ENCODE measurements at places on chromosomes 12 and 14. TPM values are rescaled to one million over a fixed set of nuclear protein-coding genes. Genes with fewer than 3 reads are reported as not detected.
A peak's percentile ranks its signal among the peaks of the same experiment; 100 is the strongest.

REM2 gene
- 73.2 TPM for total RNA-seq

WSCD2 gene
- 1.4 TPM for total RNA-seq

GRCh38 chr14:103998027-103998426 lies 55.7 kb upstream of the RD3L start:
- no peak for DNase-seq

GRCh38 chr12:119601877-119602733 lies 8.5 kb downstream of the TMEM233 start:
- no peak for DNase-seq

- no peak for DNase-seq
Observed at GRCh38 chr14:67528276-67528675, 4.8 kb upstream of the PLEKHH1 start.

GRCh38 chr14:42719391-42719790 lies 1112.7 kb downstream of the LRFN5 start:
- DNase-seq, result no peak

GRCh38 chr14:57139173-57139572 lies 129.5 kb downstream of the EXOC5 start:
- DNase-seq, result no peak

DNA sequence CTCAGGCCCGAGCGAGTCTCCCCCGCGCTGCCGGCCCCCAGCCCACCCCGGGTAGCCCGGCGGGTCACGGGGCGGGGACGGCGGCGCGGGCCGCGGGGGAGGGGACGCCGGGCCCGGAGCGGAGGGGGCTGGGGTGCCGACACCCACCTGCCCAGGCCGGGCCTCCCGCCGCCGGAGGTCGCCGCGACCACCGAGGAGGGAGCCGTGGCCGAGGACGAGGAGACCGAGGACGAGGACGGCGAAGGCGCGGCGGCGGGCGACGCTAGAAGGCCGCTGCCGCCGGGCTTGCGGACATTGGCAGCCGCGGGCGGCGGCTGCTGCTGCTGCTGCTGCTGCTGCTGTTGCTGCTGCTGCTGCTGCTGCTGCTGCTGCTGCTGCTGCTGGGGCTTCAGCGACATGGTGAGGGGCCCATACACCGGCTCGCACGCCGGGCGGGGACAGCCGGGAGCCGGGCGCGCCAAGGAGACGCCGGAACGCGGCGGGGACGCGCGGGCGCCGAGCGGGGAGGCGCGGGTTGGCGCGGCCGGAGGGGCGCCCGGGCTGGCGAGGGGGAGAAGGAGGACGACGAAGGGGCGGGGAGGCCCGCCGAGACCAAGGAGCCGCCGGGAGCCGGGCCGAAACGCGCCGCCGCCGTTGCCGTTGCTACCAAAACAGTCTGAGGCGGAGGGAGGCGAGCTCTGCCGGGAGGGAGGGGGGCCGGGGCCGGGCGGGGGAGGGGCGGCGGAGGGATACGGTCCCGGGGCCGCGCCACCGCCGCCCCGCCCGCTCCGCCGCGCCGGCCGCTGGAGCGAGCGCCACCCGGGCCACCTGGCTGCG lies at the start of gene ATXN2:
Gene ATXN2 (minus strand): TSS at position 679 of the 816 bp plus-strand sequence. CDS start 281 bp downstream, at position 398.
- DNase-seq, result peak; percentile 74

GRCh38 chr12:110200124-110200417 lies 75.9 kb downstream of the IFT81 start:
- no peak for DNase-seq

DNA sequence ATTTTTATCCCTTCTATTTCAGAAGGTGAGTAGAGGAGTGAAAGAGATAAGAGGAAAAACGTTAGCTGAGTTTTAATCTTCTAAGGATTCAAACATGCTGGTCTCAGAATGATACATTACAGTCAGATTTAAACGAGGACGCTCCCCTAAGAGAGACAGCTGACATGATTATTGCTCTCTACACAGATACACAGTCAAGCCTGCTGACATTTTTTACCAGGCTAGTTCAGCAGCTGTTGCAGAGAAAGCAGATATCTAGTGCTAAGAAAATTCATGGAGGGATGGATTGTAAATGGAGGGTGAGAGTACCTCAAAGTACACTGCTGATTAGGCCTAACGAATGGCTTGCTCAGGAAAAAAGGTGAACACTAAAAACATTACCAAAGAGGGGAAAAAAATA lies 31.9 kb upstream of the SOS2 start:
- DNase-seq, result no peak

DNA sequence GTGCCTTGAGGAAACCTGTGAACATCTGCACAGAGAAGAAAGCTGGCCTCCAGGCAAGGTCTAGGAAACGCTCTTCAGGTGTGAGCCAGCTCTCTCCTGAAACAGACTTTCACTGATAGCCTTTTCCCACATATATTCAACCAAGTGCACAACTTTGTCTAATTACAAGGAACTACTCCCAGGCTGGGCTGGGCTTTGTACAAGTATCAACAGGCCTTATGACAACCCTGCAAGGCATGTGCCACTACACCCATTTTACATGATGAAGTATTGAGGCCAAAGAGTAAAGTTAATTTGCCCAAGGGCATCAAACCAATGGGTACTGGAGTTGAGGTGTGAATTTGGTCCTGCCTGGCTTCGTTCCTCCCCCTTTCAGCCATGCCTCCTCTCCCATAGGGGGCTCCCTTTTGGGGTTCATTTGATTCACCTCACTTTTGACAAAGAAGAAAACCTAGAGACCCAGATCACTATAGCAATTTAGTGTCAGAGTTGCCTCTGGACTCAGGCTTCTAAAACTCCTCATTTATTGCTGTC lies 2.1 kb downstream of the CSRP2 start:
- DNase-seq, result no peak

DNA sequence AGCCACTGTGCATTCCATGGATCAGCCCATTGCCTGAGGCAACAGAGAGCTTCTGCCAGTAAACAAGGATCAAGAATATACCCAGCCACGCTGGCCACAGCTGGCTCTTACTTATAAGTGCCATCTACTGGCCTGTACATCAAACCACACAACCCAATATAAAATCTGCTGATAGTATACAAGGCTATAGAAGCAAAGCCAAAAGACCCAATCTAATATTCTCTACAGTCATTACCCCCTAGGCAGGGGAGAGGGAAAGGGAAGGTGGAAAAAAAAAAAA lies 4.4 kb upstream of the FAM186B start:
- DNase-seq, result no peak

DNA sequence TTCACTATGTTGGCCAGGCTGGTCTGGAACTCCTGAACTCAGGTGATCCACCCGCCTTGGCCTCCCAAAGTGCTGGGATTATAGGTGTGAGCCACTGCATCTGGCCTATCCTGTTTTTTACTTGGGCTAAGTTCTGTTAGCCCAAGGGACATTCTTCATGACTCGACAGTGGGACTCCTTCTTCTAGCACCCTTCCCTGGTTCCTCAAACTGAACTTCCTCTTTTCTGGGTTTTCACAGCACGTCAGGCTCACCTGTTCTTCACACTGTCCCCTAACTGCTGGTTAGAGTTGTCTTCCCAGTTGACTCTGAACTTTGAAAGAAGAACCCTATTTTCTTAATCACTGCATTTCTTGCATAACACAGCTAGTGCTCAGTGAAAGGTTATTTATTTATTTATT lies 22.5 kb downstream of the CABP1 start:
- DNase-seq, result no peak
